SJSA1 (cell line): ENCODE measurements at places on chromosomes 6 and 20. TPM values are rescaled to one million over a fixed set of nuclear protein-coding genes. Genes with fewer than 3 reads are reported as not detected.

The ZNFX1 gene
- total RNA-seq: 21.1 and 32.8 TPM in 2 replicates

The CST7 gene
- not detected in 2 replicates for total RNA-seq

DNA sequence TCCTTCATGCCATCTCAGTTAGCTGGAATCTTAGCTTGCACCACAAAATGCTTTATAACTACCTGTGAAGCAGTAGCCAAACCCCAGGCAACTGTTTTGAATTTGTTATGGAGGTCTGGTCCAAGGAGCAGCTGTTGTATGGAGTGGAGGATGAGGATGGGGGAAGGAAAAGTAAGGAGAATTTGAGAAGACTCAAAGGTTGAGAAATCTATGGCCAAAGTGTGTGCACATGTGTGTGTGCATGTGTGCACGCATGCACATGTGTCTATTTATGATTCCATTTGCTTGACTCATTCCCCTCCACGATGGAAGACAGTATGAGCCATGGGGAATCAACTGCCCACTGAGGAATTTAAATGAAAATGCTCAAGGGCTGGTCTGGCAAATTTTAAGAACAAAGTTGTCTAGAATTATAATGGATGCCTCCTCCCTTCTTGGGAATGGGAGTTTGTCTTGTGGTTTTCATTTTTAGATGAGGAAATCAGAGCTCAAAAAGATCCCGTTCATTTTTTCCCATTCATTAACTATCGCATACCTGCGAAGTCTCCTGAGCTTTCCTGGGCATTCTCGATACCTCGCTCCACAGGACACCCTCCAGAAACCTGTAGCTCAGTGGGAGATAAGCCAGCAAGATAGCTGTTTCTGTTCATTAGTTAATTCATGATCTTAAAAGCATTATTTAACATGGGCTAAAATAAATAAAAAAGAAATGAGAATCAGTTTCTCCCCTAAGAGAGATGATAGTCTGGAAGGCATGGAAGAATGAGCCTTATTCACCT, 152.3 kb upstream of the NEDD9 start:
- H3K4me1 ChIP-seq: peaks cover 45% of the 10 kb centered on the region
- H3K36me3 ChIP-seq: no peaks in the 10 kb centered on the region
- H3K4me3 ChIP-seq: no peak overlapping the region
- H3K27ac ChIP-seq: peak overlapping the region; percentile 10; the same call in 1 of the 2 replicates

- no peak within 1 kb of the TSS for H3K27ac ChIP-seq
- no peaks in the 10 kb centered on the region for H3K36me3 ChIP-seq
- H3K27me3 ChIP-seq: 0 out of 2 replicates have a peak, but pooled peaks cover 4% of the 10 kb centered on the region
- no peak for DNase-seq
- no peak within 1 kb of the TSS for H3K4me3 ChIP-seq
- no peaks in the 10 kb centered on the region for H3K4me1 ChIP-seq
Measured at GRCh38 chr20:45174434-45175364, at the start of gene PI3. Gene PI3 (plus strand): TSS chr20:45174902. CDS start chr20:45174923, 21 bp downstream.
